ENCODE measurements at places on chromosomes 11 and 22. TPM values are rescaled to one million over a fixed set of nuclear protein-coding genes. Genes with fewer than 3 reads are reported as not detected.

The PRR5 gene
- total RNA-seq: 13.7 TPM

The MTMR3 gene
- 29.6 TPM for total RNA-seq

The OR8B3 gene
- total RNA-seq: not detected

The ZBTB16 gene
- 2.4 TPM for total RNA-seq

The HORMAD2 gene
- not detected for total RNA-seq

The RAG1 gene
- 1.7 TPM for total RNA-seq

The CDC45 gene
- total RNA-seq: 1.1 TPM

The RAB36 gene
- 2.7 TPM for total RNA-seq

The ALDH3B2 gene
- total RNA-seq: 25.1 TPM

The THAP7 gene
- total RNA-seq: 19.8 TPM

The TRIM29 gene
- 512 TPM for total RNA-seq

The SCUBE2 gene
- total RNA-seq: not detected

The SERHL2 gene
- 8.7 TPM for total RNA-seq

The SCUBE1 gene
- not detected for total RNA-seq

The FIBIN gene
- 4.3 TPM for total RNA-seq

The SMTNL1 gene
- not detected for total RNA-seq

The MS4A1 gene
- total RNA-seq: not detected

The OR8A1 gene
- total RNA-seq: not detected

The CD81 gene
- 232 TPM for total RNA-seq

The RAB3IL1 gene
- 1.9 TPM for total RNA-seq

The SLC5A1 gene
- 1.7 TPM for total RNA-seq

The OR5AK2 gene
- total RNA-seq: not detected

The ARHGAP42 gene
- 3.1 TPM for total RNA-seq

The MS4A14 gene
- total RNA-seq: not detected

The PRG2 gene
- not detected for total RNA-seq

The CHCHD10 gene
- 9.2 TPM for total RNA-seq

The TSPAN32 gene
- not detected for total RNA-seq

The CCDC73 gene
- total RNA-seq: not detected

The NRGN gene
- total RNA-seq: not detected

The SCN4B gene
- total RNA-seq: 0.43 TPM

The UBQLN3 gene
- total RNA-seq: not detected

The ADAMTS8 gene
- total RNA-seq: not detected

The SLC22A6 gene
- not detected for total RNA-seq

The RIMBP3C gene
- total RNA-seq: 0.21 TPM

The ANO1 gene
- total RNA-seq: 3.0 TPM

The SUSD2 gene
- 0.24 TPM for total RNA-seq

The FOSL1 gene
- 7.0 TPM for total RNA-seq

The OR52H1 gene
- 0.21 TPM for total RNA-seq

The ALG9 gene
- 36.9 TPM for total RNA-seq
